Activated T-cell treated with anti-CD3 and anti-CD28 coated beads for 24 hours (primary cell): ENCODE measurements at places on chromosomes 4 and X.

GRCh38 chr4:26160591-26160990 is 160.2 kb upstream of the RBPJ start:
- no peak for DNase-seq

GRCh38 chrX:25154168-25154567 is 138.4 kb upstream of the ARX start:
- no peak for DNase-seq

DNA sequence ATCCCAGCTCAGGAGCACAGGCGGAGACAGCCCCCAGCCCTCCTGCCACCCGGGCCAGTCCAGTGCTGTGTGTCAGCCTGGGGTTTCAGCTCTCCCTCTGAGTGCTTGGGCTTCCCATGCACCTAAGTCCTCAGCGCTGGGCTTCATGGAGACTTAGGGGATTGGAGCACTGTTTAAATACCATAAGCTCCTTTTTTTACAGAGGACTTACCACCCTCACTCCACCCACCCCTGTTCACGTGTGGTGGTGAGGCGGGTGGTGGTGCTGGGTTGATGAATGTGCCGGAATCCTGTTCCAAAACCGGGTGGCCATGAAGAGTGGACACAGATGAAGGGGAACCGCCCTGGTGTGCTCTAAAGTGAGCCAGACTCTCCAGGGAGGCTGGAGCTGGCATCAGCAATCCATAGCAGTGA is 66.9 kb downstream of the PSAPL1 start:
- DNase-seq: no peak

DNA sequence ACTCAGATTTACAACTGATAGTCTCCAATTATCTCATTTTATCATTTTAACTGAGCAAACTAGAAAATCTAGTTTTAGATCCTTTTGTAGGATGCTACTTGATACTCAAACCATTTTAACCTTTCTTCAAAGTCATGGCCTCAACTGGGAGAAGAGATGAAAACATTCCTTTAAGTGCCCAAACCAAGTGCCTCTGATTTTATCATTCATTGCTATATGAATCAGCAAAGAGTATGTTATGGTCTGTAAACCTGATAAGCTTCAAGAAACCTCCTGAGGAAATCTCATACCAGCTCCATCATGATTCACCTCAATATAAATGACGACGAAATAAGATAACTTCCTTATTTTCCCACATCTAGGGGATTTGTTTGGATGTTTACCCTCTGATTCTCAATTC is 119.9 kb downstream of the FAM13A start:
- no peak for DNase-seq

GRCh38 chr4:27428661-27429060 is 568.0 kb downstream of the STIM2 start:
- DNase-seq: no peak

- no peak for DNase-seq
These were observed 43.0 kb downstream of the BANK1 start for GRCh38 chr4:101833480-101833879.

GRCh38 chr4:107890779-107891178 is 40.6 kb upstream of the CYP2U1 start:
- DNase-seq: no peak

DNA sequence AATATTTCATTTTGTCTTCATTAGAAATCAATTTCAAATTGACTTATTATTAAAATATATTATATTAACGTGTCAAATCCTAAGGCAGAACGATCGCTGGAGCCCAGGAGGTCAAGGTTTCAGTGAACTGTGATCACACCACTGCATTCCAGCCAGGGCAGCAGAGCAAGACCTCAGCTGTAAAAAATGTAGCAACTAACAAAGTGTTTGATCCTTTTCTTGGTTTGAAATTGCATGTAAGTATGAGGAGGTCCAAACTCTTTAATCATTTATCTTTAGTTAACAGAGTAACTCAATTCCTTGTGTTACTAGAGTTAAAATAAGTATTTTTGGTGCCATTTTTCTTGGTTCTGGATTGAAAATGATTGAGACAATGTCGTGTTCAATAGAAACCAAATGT is 1033.9 kb downstream of the NLGN4X start:
- no peak for DNase-seq

DNA sequence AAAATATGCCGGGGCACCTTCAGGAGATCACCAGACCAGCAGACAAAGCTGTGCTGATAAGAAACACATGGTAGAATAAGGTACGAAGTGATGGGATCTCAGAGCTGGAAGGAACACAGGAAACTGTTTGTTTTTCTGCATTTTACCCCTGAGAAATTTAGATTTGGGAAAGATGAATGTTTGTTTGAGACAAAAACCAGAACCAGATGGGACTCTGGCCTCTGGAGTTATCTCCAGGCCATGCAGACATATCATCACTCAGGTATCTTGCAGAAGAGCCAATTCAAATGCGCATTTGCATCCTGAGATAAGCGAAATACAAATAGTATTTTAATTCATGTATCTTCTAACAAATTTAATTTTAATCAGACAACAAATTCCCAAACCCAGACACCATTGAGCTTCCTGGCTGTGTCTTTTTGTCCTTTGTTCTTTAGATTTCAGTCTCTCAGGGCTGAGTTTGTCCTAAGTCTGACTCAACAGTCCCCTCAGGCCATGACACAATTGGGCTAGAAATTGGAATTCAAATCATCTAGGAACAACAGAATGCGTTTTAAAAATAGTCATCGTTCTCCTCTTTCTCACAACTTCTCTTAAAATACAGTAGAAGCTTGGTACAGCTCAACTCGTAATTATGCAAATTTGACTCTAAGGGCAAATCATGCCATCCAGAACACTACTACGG is 159.0 kb downstream of the PACRGL start:
- DNase-seq: no peak

GRCh38 chr4:160175064-160175643 is 1072.3 kb downstream of the RAPGEF2 start:
- no peak for DNase-seq

- no peak for DNase-seq
These were observed 49.3 kb downstream of the SGMS2 start for GRCh38 chr4:107874024-107874423.

DNA sequence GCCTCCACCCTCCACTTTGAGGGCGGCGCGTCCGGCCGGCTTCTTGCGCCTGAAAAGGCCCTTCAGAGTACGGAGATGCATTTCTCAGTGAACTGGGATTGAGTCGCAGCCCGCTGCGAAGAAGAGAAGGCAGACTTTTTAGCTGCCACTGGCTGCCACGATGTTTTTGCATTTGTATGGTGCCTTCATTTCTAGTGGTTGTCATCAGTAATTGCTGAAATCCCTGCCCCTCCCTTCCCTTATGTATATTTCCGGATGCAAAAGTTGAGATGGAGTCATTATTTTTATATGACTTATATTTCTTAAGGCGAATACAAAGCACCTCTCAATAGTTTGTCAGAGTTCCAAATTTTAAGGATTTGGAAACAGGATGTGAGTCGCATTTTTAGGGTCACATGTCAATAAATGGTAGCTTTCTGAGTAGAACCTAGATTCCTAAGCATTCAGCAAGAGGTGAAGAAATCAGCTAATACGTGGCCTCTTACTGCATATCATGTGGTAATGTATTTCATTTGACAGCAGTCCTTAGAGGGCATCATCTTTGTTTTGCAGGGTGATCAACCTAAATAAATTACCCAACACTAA is 658 bp downstream of the ATP6AP2 start:
- no peak for DNase-seq

GRCh38 chrX:154733066-154733425 is 17.8 kb downstream of the GAB3 start:
- no peak for DNase-seq

GRCh38 chrX:116246261-116246660 is 75.7 kb downstream of the AGTR2 start:
- no peak for DNase-seq

GRCh38 chr4:14428125-14428524 is 574.2 kb upstream of the CPEB2 start:
- no peak for DNase-seq

GRCh38 chrX:53004811-53005210 is 43.8 kb upstream of the GPR173 start:
- DNase-seq: no peak

- DNase-seq: no peak
These were observed 21.3 kb upstream of the CBR4 start for GRCh38 chr4:169031392-169031791.

DNA sequence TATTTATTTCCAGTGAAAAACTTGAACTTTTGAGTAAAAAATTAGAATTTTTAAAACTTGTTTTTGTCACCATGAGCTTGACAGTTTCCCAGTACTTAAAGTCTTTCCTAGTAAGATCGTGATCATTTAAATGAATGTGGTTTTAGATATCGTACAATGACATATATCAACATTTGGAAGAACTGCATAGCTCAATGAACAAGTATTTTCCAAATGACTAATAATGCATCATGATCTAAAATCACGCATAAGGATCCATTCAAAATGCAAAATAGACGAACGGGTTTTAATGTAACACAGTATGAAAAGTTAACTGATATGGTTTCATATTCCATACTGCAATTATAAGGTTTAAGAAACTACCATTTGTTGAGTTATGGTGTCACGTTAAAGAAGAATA is 4.1 kb upstream of the NDNF start:
- no peak for DNase-seq

DNA sequence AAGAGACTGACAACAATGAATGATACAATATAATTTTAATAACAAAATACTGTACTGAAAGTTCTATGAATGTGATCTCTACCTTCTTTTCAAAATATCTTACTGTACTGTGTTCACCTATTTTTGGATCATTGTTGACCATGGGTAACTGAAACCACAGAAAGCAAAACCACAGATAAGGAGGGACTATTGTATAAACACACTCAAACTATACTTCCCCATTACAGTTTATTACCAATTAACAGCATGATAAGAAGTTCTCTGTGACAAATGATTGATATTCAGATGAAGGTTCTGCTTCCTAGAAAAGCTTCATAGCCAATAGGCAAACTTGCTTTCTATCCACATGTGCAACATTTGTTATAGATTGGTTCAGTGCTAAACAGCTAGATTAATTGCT is 50.1 kb downstream of the GABRG1 start:
- DNase-seq: no peak

GRCh38 chrX:143621276-143621675 is 14.6 kb downstream of the SLITRK4 start:
- DNase-seq: no peak

- DNase-seq: peak; percentile 3
These were observed 513 bp downstream of the NHSL2 start for GRCh38 chrX:71910986-71911730.
